ENCODE measurements at places on chromosomes 11 and 22.

GRCh38 chr11:45224766-45225165, 61.4 kb downstream of the SYT13 start:
- DNase-seq = no peak

DNA sequence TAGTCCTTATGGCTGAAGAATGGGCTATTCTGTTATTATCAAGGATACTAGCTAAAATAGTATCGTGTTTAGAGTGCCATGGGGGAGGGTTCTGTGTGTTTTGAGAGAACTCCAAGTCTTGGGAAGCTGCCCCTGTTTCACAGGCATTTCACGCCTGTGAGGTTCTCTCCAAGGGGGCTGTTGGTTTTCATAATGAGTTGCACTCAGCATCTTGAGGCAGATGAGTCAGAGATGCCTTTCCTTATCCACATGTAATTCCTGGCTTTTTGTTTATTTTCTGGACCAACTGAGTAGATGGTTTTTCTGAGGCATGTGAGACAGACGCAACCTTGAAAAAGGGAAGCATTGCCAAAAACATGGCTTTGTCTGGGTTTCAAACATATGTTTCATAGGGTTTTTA, 203.7 kb downstream of the ARHGAP42 start:
- DNase-seq = no peak

DNA sequence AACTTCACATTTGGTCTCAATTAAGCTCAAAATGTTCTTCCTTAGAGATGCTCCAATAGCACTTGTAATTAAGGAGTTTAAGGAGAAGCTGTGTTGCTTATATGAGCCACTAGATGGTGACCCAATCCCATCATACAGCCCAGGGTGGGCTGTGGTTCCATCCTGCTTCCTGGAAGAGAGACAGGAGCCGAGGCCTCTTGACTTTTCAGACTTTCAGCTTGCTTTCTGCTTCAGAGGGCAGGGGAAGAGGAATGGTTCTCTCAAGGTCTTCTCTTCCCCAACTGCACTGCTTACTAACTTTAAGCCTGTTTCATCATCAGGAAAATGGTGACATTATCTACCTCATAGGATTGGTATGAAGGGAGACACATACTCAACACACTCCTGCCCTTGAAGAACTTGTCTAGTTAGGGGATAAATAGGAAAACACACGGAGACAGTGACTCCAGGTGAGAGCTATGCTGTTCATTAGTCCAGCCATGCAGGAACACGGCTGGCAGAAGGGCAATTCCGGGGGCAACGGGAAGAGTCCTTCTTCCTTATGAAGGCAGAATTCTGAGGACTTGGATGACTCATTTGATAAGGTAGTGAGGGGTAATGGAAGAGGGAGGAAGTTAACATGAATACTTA, 20.1 kb downstream of the TMEM218 start:
- DNase-seq = no peak

GRCh38 chr11:47434011-47434786, 8.0 kb upstream of the PSMC3 start:
- DNase-seq = no peak

GRCh38 chr11:48127521-48128183, 89.0 kb upstream of the OR4B1 start:
- no peak for DNase-seq

DNA sequence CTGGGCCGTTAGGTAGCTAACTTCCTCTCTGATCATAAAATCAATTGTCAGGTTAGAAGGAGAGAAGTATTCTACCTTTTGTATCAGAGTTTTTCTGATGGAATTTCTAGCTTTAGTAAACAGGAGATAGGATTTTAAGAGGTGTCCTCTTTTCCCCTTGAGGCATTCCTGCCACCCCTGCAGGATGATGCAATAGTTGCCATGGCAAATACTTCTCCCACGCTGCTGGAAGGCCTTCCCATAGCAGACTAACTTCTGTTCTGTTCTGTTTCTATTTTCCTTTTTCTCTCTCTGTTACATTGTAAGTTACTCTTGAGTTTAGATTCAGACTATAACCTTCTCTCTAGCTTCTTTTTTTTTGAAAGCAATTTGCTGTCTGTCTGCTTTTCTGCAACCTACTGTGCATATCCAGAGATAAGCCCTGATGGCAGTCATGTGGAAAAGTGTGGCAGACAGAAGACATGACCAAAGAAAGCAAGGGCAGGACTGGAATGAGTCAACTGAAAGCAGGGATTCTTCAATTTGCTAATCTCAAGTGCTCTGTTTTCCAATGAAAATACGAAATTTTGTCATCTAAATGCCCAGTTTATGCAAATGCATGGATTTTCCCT, 679.1 kb downstream of the DLG2 start:
- DNase-seq = no peak

DNA sequence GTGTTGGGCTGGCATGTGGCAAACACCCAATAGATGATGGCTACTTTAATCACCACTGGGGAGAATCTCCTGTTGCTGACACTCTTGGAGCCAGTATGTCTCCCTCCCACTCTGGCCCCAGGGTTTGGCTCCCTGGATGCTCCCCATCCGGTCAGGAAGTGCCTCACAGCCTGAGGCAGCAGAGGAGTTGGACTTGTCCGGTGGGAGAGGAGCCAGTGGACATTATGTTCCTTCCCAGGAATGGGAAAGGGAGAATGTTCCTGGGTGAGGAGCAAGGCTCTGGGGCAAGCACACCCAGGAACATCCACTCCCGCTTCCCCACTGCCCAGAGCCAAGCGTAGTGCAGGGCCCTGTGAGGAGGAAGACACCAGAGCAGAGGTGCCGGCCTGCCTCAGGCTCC, 84.6 kb upstream of the NAV2 start:
- no peak for DNase-seq

DNA sequence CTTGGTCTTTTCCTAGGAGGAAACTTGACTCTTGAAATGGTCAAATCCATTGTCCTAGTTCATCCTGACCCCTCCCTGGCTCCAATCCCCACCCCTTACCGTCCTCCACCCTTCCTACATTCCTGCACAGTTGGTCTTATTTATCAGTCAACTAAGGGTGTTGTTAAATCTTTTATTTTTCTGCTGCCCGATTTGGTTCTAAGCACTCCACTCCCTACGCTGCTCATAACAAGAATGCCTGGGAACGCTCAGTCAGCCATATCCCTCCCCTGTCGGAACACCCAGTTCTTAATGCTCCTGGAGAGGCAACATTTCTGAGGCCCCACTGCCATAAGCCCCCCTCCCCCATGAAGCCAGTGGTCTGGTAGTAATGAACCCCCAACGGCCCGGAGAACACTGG, 9.7 kb downstream of the EHF start:
- DNase-seq = no peak

- DNase-seq = no peak
These were observed 362.5 kb downstream of the TBC1D22A start for GRCh38 chr22:47124961-47125360.

DNA sequence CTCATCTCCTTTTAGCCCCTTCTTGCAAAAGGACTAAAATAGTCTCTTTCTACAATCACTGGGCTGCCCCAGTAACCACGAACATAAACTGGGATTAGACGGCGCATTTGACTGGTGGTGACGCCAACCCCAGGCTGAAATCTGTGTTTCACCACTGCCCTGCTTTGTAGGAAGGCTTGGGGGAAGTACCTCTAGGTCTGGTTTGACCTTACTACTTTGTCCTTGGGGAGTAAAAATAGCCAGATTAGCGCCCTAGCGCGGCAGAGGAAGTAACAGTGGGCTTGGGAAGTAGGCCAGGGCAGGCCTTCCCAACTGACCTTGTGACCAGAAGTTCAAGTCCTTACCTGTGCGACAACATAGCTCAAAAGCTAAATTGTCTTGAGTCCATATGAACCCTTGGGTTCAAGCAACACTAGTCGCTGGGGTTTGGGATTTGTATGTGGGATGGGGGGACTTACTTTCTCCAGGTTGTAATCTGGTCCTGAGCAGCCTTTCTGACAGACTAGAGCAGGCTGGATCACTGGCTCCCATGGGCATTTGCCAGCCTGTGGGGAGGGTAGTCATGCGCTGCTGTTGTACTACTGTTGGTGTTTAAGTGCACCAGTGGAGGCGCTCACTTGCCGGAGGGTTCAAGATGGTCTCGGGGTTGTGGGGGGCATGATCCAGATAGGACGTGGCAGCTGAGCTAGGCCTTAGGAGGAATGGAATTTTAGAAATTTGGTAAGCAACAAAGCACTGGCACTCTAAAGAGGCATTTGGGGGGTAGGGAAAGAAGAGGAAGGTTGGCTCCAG, 953 bp upstream of the PACS1 start:
- peak; percentile 36 for DNase-seq

- DNase-seq = no peak
These were observed 15.5 kb downstream of the OR51B6 start for GRCh38 chr11:5366856-5367255.

GRCh38 chr11:10659339-10660216, 34.0 kb downstream of the IRAG1 start:
- no peak for DNase-seq

GRCh38 chr11:35614939-35615569, 3.2 kb upstream of the FJX1 start:
- no peak for DNase-seq

GRCh38 chr11:13277768-13278608, at the start of gene BMAL1:
BMAL1 (plus strand) TSS chr11:13277790; CDS start chr11:13354309, 76,519 bp downstream.
- DNase-seq = peak; percentile 37

DNA sequence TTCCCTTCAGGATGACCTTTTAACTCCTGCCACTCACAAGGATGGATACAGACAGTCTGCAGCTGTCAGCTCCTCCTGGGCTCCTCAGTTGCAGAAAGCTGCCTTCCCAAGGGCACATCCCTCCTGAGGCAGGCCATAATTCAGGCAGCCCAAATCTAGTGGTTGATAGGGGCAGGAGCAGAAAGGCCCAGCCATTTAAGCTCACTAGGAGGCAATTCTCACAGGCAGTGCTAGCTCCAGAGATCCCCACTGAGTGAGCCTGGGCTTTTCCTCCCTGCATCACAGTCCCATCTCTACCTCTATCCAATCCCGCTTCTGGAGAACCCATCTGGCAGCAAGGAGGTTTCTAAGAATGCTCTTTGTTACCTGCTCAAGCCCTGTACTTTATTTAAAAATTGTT, 200.6 kb downstream of the ARHGAP42 start:
- DNase-seq = no peak

DNA sequence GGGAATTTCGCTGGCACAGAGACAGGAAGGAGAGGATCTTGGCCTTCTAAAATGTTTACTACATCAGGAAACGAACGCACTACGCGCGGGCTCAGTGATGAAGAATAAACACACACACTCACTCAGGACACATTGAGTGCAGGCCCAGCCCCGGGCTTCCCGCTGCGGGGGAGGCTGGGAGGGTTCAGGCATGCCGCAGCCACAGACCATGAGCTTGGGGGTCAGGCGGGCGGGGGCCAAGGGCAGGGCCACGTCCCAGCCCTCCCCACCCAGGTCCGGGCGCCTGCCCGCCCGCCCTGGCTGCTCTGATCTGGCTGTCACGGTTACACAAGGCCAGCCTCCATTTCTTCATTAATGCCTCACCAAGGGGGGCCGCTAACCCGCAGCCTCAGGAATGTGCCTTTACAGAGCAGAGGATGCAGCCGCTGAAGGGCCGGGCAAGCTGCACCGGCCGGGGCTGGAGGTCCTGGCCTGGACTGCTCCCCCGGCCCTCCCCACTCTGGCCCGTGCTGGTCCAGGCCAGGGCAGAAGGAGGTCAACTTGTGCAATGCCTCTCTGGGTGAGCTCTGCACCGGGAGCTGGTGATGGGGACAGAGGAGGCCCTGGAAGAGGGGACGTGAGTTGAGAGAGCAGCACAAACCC, 41.7 kb downstream of the IGF2 start:
- DNase-seq = no peak

DNA sequence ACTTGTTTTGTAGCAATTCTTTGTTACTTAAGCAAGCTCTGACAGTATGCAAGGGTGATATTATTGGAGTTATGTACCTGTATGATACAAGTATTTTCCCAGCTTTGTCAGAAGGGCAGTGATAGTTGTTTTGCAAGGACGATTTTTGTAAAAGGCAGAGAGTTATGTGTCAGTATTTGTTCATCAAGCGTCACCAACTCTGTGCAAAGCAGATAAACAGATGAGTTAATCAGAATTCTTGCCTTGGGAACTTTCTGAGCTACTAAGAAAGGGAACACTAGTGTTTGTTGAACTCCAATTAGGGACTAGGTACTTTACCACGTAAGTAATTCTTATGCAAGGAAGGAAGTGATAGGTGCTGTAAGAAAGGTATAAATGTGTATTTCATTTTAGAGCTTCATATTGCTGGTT, 1.4 kb downstream of the USP47 start:
- DNase-seq = no peak

- DNase-seq = no peak
These were observed 72.8 kb downstream of the LRRC32 start for GRCh38 chr11:76597533-76598425.

DNA sequence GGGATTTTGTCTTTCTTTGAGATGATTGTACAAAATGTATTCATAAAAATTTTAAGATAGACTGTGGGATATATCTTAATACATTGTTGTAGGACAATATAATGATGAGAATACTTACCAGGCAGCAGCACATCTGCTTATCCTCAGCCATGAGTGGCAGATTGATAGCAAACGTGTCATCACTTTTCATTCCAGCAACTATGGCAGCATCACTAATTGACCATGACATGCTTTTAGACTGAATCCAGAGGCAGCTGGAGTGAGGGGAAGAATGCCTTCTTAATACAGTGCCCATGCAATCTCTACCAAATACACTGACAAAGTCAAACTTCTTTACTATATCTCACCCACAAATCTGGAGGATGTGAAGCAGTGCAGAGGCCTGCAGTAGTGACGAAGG, 755.2 kb upstream of the RAG2 start:
- DNase-seq = no peak
